Bronchial epithelial cell (primary cell): ENCODE measurements at places on chromosomes 11 and 22. TPM values are rescaled to one million over a fixed set of nuclear protein-coding genes. Genes with fewer than 3 reads are reported as not detected.

DMC1 gene
- 1.1 and 3.7 TPM in 2 replicates for total RNA-seq

GRCh38 chr22:44815099-44816070, 63.0 kb downstream of the ARHGAP8 start:
- no peak for DNase-seq

OAF gene
- total RNA-seq: 5.9 and 9.0 TPM in 2 replicates

DNA sequence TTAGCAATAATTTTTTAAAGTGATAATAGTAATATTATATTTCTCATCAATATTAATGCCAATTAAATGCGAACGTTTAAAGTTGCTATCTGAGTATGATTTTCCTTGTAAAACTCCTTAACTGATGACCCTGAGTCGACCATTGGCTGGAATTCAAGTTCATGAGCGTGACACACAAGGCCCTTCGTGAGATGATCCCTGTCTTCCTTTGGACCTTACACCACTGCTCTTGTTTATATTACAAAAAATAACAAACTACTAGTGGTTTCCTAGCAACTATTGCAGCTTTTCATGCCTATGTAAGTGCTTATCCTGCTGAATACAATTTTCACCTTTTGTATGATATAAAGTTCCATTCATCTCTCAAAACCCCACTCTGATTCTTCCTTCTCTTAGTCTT, 752.9 kb downstream of the CNTN5 start:
- DNase-seq: no peak

MYBPC3 gene
- under 0.01 TPM in 1 of 2 replicates, not detected in the other for total RNA-seq

GRCh38 chr11:125592305-125593113, at the start of gene STT3A:
STT3A (plus strand) TSS chr11:125592852; CDS start chr11:125595916, 3,064 bp downstream.
- peak; percentile 98 for DNase-seq

C11orf52 gene
- 0.26 and 2.3 TPM in 2 replicates for total RNA-seq

- no peak for DNase-seq
Observed at GRCh38 chr22:22897091-22897490, 9.5 kb downstream of the IGLL5 start.

PKNOX2 gene
- under 0.01 TPM in 1 of 2 replicates, not detected in the other for total RNA-seq

FBLN1 gene
- total RNA-seq: 18.2 and 25.2 TPM in 2 replicates

DNA sequence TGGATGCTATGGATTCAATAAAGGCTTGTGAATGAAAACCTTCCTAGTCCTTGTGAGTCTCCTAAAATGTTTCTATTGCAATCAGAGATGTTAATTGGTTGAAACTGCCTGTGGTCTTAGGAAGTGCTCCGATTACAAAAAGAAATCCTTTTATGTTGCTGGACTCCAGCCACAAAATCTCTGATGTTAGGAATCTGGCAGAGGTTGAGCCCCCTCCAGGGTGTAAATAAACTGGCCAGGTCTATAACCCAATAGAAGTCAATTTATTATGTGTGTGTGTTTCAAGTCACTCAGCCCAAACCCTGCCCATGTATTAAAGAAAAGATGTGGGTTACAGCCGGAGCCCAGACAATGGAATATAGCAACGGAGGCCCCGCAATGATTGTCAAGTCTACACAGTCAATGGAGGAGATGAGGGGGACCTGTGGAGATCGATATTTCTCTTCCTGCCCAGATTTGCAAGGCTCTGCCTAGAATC, 218.1 kb upstream of the SORL1-AS1 start:
- no peak for DNase-seq

GRCh38 chr11:94958121-94958696, 15.1 kb downstream of the CWC15 start:
- DNase-seq: peak; percentile 26

GRCh38 chr22:48395201-48395600, 1432.5 kb downstream of the BRD1 start:
- DNase-seq: no peak

GRCh38 chr22:16989915-16990314, 18.1 kb downstream of the GAB4 start:
- DNase-seq: no peak

PHETA2 gene
- total RNA-seq: 2.4 and 3.4 TPM in 2 replicates

ACTN3 gene
- total RNA-seq: not detected in 2 replicates

MRPL21 gene
- total RNA-seq: 50.8 and 65.0 TPM in 2 replicates

- DNase-seq: no peak
Observed at GRCh38 chr11:30393012-30393411, 70.1 kb downstream of the ARL14EP start.

RPS6KA4 gene
- total RNA-seq: 39.7 and 59.5 TPM in 2 replicates

VSIG2 gene
- 0.53 and 2.0 TPM in 2 replicates for total RNA-seq

GRCh38 chr22:17634696-17635095, 3.9 kb upstream of the BCL2L13 start:
- DNase-seq: no peak

ZBTB16 gene
- total RNA-seq: 3.1 and 3.2 TPM in 2 replicates

- no peak for DNase-seq
Observed at GRCh38 chr22:31080164-31080847, 812 bp upstream of the SMTN start.
